Ovary (tissue), 10 donors: ENCODE measurements at places on chromosomes 7 and 10. TPM values are rescaled to one million over a fixed set of nuclear protein-coding genes. Genes with fewer than 3 reads are reported as not detected.

The ADAM22 gene
- 5.0 TPM for total RNA-seq

GRCh38 chr10:121608469-121609190 is 10.4 kb upstream of the FGFR2 start:
- H3K27ac ChIP-seq: no peak overlapping the region
- no peaks in the 10 kb centered on the region for H3K36me3 ChIP-seq
- peak; percentile 71 for DNase-seq
- H3K27me3 ChIP-seq: no peaks in the 10 kb centered on the region

The CDHR3 gene
- 8.6 TPM for total RNA-seq

The ZNF518A gene
- 21.6 TPM for total RNA-seq

The ADAMTS14 gene
- total RNA-seq: 0.11 TPM

The PYROXD2 gene
- 10.3 TPM for total RNA-seq

The HYAL4 gene
- total RNA-seq: not detected

DNA sequence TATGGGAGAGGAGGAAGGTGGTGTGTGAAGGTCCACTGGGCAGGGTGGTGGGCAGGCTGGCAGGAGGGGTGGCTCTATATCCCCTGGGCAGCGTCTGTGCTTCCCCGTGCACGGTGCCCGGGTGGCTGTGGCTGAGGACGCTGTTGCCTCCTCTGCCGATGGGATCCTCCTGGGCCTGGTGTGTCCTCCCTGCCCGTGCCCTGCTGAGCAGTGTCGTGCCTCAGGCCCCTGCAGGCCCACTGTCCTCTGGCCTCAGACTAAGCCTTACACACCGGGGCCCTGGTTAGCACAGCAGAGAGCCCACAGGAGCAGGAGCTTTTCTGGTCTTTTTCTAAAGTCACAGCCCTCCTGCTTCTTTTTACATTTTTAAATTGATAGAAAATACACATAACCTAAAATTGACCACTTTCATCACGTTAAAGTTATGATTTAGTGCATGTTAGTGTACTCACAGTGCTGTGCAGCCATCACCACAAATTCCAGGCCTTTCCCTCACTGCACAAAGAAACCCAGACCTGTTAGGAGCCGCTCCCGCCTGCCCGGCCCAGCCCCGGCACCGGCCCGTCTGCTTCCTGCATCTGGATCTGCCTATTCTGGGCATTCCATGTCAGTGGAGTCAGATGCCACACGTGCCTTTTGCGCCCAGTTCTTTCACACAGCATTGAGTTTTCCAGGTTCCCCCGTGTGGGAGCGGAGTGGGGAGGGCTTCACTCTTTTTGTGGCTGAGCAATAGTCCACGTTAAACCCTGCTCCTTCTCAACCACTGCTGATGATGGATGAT is 19.4 kb downstream of the PFKFB3 start:
- no peaks in the 10 kb centered on the region for H3K36me3 ChIP-seq
- no peak overlapping the region for H3K27ac ChIP-seq
- DNase-seq: no peak

GRCh38 chr10:35903021-35903420 is 260.9 kb upstream of the FZD8 start:
- no peak overlapping the region for H3K27ac ChIP-seq
- no peaks in the 10 kb centered on the region for H3K27me3 ChIP-seq
- H3K4me3 ChIP-seq: no peak overlapping the region
- no peaks in the 10 kb centered on the region for H3K36me3 ChIP-seq
- peaks cover 4% of the 10 kb centered on the region for H3K4me1 ChIP-seq
- no peak for DNase-seq

The SPDYE6 gene
- total RNA-seq: not detected

The LIPF gene
- not detected for total RNA-seq

DNA sequence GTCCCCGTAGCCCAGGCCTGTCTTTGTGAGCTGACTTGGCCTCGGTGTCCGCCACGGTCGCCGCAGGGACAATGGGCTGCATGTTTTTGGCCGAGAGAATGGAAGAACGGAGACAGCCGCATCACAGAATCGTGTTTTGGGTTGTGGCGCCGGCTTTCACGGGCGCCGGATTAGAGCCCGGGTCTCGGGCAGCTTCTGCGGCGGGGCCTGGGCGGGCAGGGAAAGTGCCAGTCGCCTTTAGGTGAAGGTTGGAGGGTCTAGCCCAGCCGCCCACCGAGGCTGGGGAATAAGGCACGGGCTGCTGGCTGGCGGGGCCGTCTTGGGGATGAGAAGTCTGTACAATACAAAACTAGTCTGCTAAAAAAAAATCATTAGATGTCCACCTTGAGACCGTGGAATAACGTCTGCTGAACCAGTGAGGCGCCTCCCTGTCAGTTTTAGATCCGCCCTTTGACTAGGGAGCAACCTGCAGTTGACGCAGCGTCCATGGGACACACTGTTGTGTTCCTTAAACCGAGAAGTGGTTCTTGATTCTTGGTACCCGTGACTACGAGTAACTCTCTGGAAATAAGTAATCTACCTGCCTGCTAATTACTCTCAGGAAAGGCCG is 577 bp downstream of the DNAJB9 start:
- DNase-seq: no peak
- H3K4me3 ChIP-seq: peak overlapping the region; percentile 92
- no peaks in the 10 kb centered on the region for H3K27me3 ChIP-seq
- H3K4me1 ChIP-seq: peaks cover 2% of the 10 kb centered on the region
- peak overlapping the region; percentile 85 for H3K27ac ChIP-seq

The C1QL3 gene
- not detected for total RNA-seq

GRCh38 chr7:41977151-41977651 is 259.8 kb downstream of the GLI3 start:
- no peaks in the 10 kb centered on the region for H3K36me3 ChIP-seq
- H3K4me1 ChIP-seq: peaks cover 6% of the 10 kb centered on the region
- no peak for DNase-seq
- no peak overlapping the region for H3K27ac ChIP-seq
- H3K4me3 ChIP-seq: no peak overlapping the region

The SLC29A4 gene
- total RNA-seq: 2.5 TPM

GRCh38 chr10:12529976-12530375 is 180.6 kb downstream of the CAMK1D start:
- peak; percentile 90 for DNase-seq
- no peaks in the 10 kb centered on the region for H3K27me3 ChIP-seq
- H3K4me3 ChIP-seq: no peak overlapping the region
- no peaks in the 10 kb centered on the region for H3K36me3 ChIP-seq
- peaks cover 16% of the 10 kb centered on the region for H3K4me1 ChIP-seq
- no peak overlapping the region for H3K27ac ChIP-seq

The DAGLB gene
- total RNA-seq: 13.2 TPM

DNA sequence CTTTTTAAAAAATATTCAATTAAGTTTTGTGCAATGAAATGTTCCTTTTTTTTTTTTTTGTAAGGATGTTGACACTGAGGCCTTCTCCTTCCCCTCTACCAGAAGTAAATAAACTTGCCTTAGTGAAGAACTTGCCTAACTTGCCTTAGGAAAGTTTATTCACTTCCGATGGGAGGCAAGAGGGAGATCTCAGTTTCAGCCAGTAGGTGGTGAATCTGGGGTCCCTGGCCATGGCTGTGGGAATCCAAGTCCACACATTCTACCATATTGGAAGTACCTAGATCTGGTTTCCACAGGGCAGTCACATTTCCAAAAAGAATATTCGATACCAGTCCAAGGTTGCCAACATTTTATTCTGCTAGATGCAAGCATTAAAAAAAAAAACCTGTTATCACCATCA is 270.9 kb downstream of the CCSER2 start:
- no peak overlapping the region for H3K4me3 ChIP-seq
- DNase-seq: no peak
- H3K4me1 ChIP-seq: no peaks in the 10 kb centered on the region
- H3K27ac ChIP-seq: no peak overlapping the region
- no peaks in the 10 kb centered on the region for H3K36me3 ChIP-seq

DNA sequence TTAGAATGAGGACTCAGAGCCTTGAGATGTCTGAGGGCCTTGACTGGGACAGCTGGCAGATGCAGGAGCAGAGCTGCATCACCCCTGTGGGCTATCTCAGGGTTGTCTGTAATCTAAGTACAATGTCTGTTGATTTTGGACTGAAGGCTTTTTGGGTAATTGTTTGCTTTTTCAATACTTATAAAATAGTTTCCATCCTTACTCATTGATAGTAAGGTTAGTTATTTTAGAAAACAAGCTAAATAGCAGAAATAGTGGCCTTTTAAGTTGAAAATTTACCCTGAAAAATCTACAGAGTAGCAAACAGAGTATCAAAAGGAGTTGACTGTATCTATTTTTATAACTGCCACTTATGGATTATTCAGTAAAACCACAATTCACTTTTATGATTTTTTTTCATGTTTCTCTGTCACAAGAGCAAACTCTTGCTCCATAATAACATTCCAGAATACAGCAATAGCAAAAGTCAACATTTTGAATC is 179.7 kb downstream of the CFTR start:
- H3K4me1 ChIP-seq: no peaks in the 10 kb centered on the region
- H3K27ac ChIP-seq: no peak overlapping the region
- no peaks in the 10 kb centered on the region for H3K36me3 ChIP-seq

GRCh38 chr7:151205730-151206129 is 4.6 kb downstream of the H2BK1 start:
- no peaks in the 10 kb centered on the region for H3K27me3 ChIP-seq
- no peak overlapping the region for H3K4me3 ChIP-seq
- no peaks in the 10 kb centered on the region for H3K4me1 ChIP-seq
- H3K27ac ChIP-seq: no peak overlapping the region

The FLNC gene
- total RNA-seq: 25.6 TPM

The ZPBP gene
- 1.1 TPM for total RNA-seq

DNA sequence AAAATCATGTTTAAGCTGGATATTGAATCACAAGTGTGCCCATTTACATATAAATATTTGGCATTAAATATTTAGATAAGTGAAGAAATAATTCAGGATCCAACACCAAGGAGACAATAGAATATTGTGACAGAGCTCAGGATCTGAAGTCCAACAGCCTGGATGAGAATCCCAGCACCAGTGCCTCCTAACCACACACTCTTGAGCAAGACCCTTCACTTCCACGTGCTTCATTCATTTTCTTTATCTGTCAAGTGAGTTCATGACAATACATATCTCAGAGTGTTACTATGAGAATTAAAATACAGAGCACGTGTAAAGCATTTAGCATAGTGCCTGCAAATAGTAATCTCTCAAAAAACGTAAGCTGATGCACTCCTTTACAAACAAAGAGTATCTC is 78.4 kb upstream of the IKZF1 start:
- no peaks in the 10 kb centered on the region for H3K4me1 ChIP-seq
- H3K27ac ChIP-seq: no peak overlapping the region
- H3K36me3 ChIP-seq: no peaks in the 10 kb centered on the region
- no peak overlapping the region for H3K4me3 ChIP-seq

DNA sequence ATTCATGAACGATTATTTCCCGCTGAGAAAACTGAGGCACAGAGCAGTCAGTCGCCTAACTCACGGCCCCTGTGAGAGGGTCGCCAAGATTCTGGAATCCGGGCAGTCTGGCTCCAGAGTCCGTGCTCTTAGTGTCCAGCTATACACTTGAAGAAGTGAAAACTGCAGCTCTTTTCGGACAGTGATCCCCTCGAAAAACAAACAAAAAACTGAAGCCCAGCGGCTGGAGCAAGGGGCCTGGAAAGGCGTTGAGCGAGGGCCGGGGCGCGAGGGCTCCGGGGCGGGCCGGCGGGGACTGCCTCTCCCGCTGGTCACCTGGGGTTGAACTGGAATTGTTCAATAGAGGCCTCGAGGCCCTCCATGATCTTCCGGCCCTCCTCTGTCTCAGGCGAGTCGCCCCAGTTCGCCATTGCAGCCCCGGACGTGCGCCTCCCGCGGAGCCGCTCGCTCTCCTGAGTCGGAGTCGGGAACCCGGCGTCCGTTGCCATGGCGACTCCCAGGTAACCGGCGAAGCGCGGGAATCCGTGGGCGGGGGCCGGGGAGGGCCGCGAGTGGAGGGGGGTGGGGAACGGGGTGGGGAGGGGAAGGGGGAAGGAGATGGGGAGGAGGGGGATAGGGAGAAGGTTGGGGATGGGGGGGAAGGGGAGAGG is 881 bp downstream of the C10orf67 start:
- H3K36me3 ChIP-seq: no peaks in the 10 kb centered on the region
- peaks cover 3% of the 10 kb centered on the region for H3K4me1 ChIP-seq
- peak overlapping the region; percentile 52 for H3K4me3 ChIP-seq
- no peaks in the 10 kb centered on the region for H3K27me3 ChIP-seq
- DNase-seq: peak; percentile 89

DNA sequence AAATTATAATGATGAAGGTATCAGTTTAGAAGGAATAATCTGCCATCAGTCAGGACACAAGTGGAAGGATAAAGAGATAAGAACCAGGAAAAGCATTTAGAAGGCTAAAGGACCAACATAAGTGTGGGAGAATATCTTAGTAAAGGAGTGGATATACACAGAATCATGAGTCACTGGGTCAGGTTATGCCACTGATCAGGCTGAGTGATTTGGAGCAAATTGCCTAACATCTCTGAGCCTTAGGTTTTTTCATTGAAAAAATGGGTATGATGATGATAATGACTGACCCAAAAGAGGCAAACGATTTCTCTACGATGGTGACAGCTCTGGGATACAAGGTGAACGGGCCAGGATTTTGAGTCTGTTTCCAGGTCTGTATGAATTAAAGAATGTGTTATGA is 2.8 kb upstream of the CUL1 start:
- H3K27ac ChIP-seq: no peak overlapping the region
- no peaks in the 10 kb centered on the region for H3K36me3 ChIP-seq
- peaks cover 2% of the 10 kb centered on the region for H3K4me1 ChIP-seq
- no peak overlapping the region for H3K4me3 ChIP-seq

DNA sequence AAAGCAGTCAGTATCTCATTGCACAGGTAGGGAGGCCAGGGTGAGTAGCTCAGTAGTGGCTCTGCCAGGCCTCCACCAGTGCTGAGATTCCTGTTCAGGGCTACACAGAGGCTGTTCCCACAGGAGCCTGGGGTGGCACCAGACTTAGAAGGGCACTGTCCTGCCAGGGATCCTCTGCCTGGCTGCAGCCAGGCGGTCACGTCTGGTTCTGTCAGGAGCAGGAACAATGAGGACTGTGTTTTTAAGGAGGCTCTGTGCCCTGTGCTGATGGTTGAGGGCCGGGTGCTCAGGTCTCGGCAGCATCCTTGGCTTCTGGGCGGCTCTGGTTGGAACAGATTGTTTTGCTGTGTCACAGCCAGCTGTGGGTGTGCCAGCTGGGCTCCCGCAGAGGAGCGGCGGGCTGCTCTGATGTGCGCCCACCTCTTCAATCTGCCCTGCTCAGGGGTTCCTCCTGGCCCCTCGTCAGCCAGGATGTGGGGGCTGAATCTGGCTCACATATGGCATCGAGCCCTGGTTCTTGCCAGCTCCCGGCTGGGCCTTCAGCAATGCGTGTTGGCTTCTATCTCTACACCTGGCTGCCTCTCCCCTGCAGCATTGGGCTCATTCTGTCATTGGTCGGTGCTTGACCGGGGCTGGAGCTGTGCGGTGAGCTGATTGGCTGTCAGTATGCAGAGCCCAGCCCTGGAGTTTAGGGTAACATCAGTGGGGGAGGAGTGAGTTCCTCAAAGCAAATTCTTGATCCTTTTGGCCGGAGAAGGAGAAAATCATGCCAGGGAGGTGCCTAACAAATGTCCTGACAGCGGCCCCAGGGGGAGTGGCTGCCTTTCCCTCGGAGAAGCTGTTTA is 41.2 kb downstream of the TACR2 start:
- no peak overlapping the region for H3K27ac ChIP-seq
- DNase-seq: peak; percentile 74
- no peaks in the 10 kb centered on the region for H3K27me3 ChIP-seq
- no peaks in the 10 kb centered on the region for H3K36me3 ChIP-seq

- H3K27me3 ChIP-seq: no peaks in the 10 kb centered on the region
- no peak for DNase-seq
- H3K27ac ChIP-seq: no peak overlapping the region
- H3K4me1 ChIP-seq: no peaks in the 10 kb centered on the region
- no peak overlapping the region for H3K4me3 ChIP-seq
These were observed 13.1 kb downstream of the LHFPL3 start for GRCh38 chr7:104341546-104341945.
